SJSA1 (cell line): ENCODE measurements at places on chromosomes 12 and 14.

- no peak overlapping the region for H3K27ac ChIP-seq
- H3K36me3 ChIP-seq, result no peaks in the 10 kb centered on the region
- H3K27me3 ChIP-seq, result no peaks in the 10 kb centered on the region
- H3K4me1 ChIP-seq, result peaks cover 20% of the 10 kb centered on the region
Measured at GRCh38 chr14:50795909-50796308, 35.1 kb downstream of the NIN start.

- no peak overlapping the region for H3K4me3 ChIP-seq
- no peak overlapping the region for H3K27ac ChIP-seq
- no peak for DNase-seq
- no peaks in the 10 kb centered on the region for H3K4me1 ChIP-seq
Measured at GRCh38 chr12:8823565-8824300, 1.3 kb downstream of the A2ML1 start.

- H3K27ac ChIP-seq, result no peak overlapping the region
- DNase-seq, result no peak
- no peak overlapping the region for H3K4me3 ChIP-seq
- H3K27me3 ChIP-seq, result no peaks in the 10 kb centered on the region
Measured at GRCh38 chr14:106493962-106494823, 967.8 kb downstream of the TMEM121 start.

GRCh38 chr14:105064001-105064400 lies 1.2 kb downstream of the GPR132 start:
- H3K36me3 ChIP-seq, result no peaks in the 10 kb centered on the region
- no peaks in the 10 kb centered on the region for H3K4me1 ChIP-seq
- no peaks in the 10 kb centered on the region for H3K27me3 ChIP-seq
- DNase-seq, result no peak
- H3K4me3 ChIP-seq, result no peak overlapping the region

GRCh38 chr14:90518941-90519256 lies 122.1 kb downstream of the CALM1 start:
- no peak for DNase-seq
- no peaks in the 10 kb centered on the region for H3K36me3 ChIP-seq
- H3K4me1 ChIP-seq, result peaks cover 11% of the 10 kb centered on the region
- no peak overlapping the region for H3K4me3 ChIP-seq
- no peaks in the 10 kb centered on the region for H3K27me3 ChIP-seq
- no peak overlapping the region for H3K27ac ChIP-seq

DNA sequence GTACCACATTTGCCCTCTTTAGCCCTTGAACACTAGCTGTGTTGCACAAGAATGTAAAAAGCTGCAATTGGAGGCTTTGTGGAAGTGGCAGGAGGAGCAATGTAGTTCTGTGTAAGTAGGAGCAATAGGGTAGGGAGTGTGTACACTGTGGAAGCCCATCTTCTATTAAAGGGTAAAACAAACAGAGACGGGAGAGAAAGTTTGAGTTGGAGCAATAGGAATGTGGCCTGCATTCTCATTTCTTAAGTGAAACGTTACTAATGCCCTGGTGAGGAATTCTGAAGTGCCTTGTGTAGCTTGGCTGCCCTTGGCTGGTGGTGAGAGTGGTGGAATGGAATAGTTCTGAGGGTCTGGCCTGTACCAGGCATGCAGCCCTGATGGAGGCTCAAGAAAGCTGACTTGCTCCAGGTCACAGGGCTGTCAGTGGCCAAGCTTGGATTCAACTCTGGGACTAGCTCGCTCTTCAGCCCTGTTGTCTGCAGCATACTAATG lies 38.8 kb upstream of the ATP23 start:
- H3K27ac ChIP-seq, result no peak overlapping the region
- peak; percentile 90 for DNase-seq
- peaks cover 13% of the 10 kb centered on the region for H3K27me3 ChIP-seq
- no peak overlapping the region for H3K4me3 ChIP-seq
